ENCODE measurements at places on chromosomes 4 and X.

DNA sequence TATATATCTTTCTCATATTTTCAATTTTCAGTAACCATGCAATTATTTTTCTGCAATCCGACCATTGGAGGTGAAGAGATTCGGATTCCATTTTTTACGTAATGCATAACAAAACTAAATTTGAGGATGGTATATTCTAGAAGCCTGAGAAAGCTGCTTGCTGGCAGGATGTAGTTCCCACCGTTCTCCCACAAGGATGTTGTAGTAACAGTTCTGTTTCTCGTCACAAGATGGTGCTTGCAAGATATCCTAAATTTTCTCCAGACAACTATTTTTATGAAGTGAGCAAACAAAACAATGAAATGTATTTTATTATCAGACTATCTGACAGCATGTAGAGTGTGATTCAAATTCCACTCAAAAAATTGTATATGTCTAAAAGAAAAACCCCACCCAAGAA is 10.7 kb downstream of the PWWP3B start:
- no peak for DNase-seq

GRCh38 chr4:141560056-141560455 is 76.3 kb upstream of the IL15 start:
- no peak for DNase-seq

DNA sequence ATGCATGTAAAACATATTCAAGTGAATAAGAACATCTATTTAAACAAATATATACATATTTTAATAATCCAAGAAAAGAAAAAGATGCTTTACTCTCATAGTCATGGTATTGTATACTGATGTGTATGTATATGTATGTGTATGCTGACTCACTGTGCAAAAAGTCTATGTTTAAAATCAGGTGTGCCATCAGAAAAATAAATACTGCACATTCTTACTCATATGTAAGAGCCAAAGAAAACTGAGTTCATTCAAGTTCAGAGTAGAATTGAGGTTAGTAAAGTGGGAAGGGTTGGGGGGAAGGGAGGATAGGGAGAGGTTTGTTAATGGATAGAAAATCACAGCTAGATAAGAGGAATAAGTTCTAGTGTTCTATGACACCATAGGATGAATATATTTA is 403.9 kb upstream of the SMIM31 start:
- no peak for DNase-seq

- peak; percentile 63 for DNase-seq
Observed at GRCh38 chr4:184282251-184282713, 64.6 kb upstream of the ENPP6 start.

GRCh38 chr4:54017308-54017707 is 47.1 kb downstream of the CHIC2 start:
- no peak for DNase-seq

GRCh38 chr4:80259012-80259411 is 7.5 kb upstream of the FGF5 start:
- no peak for DNase-seq

DNA sequence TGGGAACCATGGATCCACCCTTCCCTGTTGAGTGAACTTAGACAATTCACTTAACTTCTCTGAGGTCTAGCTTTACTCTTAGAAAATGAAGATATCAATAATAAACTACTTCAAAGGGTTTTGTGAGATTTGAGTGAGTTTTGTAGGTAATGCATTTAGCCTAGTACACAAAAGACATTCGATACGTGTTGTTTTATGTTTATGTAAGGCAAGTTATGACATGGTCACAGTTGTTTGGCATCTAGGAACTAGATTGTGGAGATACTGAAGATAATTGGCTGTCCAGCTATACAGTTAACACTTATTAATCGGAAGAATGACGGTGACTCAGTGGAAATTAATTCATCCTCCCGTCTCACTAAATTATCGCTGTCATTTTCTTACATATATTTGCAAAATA is 1781.1 kb upstream of the TENM3 start:
- no peak for DNase-seq

DNA sequence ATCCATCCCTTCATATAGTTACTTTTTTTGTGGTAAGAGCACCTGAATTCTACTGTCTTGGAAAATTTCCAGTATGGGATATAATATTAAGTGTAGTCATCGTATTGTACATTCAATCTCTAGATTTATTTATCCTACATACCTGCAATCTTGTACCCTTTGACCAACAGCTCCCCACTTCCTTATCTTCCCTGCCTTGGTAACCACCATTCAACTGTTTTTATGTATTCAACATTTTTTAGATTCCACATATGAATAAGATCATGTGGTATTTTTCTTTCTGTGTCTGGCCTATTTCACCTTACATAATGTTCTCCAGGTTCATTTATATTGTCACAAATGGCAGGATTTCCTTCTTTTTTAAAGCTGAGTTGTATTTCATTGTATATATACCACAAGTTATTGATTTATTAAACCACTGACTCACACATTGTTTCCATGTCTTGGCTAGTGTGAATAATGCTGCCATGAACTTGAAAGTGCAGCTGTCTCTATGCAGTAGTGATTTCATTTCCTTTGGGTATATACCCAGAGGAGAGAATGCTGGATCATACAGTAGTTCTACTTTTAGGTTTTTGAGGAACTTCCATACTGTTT is 572.5 kb downstream of the MAGEB5 start:
- no peak for DNase-seq

- no peak for DNase-seq
Observed at GRCh38 chr4:113718252-113718651, 43.3 kb downstream of the CAMK2D start.
